NCI-H69 (cell line): ENCODE measurements at places on chromosomes 2 and 18.

DNA sequence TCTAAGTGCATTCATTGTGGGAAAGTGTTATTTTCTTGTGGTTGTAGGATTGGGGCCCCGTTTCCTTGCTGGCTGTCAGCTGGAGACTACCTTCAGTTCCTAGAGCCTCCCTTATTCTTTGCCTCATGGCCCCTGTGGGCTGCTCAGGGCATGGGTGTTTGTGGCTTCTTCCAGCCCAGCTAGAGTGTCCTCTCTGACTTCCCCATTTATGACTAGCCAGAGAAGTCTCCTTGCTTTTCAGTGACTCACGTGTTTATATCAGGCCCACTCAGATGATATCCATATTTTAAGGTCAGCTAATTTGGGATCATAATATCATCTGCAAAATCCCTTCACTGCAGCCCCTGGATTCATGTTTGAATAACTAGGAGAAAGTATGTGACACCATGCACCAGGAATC lies 62.8 kb downstream of the DTNA start:
- DNase-seq, result no peak

DNA sequence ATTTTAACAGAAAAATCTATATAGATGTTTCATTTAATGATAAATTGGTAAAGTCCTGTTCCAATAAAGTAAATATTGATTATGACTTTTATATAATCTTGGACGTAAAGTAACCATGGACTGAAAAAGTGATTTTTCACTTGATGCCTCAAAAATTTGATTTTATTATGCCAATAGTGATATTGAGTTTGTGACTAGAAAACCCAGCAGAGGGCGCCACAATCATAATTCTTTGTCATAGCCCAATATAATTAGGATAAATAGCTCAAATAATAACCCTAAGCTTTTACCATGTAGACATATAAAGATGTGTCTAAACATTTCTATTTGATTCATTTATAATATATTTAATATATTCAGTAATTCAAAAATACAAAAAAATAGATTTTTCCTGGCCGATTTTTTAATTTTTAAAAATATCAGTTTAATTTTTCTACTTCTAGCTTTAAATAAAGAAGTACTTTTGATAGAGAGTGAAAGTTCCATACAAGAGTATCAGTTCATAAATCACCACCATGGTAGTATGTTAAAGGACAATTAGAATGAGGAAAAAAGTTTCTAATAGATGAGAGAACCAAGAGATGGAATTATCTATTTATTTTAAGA lies 30.7 kb downstream of the CAMKMT start:
- DNase-seq, result peak; percentile 71

- DNase-seq, result no peak
These were observed 393.6 kb upstream of the NRP2 start for GRCh38 chr2:205288686-205289085.

GRCh38 chr2:134460583-134460998 lies 206.7 kb downstream of the MGAT5 start:
- peak; percentile 79 for DNase-seq

DNA sequence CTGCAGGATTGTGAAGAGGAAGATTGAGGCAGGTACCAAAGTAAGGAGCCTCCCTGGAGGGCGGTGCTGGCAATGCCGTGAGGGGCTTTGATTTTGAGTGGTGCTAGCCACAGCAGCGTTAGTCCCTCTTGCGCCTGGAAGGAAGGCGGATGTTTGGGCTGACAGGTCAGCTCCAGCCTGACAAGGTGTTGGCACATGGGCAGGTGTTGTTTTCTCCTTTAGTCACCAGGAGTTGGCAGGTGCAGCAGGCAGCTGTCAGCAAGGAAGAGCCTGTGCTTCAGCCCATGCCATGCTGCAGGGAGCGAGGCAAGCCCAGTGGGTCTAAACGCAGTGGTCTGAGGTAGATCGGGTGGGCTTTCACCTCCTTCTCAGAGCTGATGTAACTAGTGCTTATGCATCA lies 8.5 kb downstream of the SEC11C start:
- DNase-seq, result peak; percentile 98

GRCh38 chr2:179861416-179862067 lies at the start of gene ZNF385B:
Gene ZNF385B, minus strand, starts transcription at chr2:179861612.
- DNase-seq, result peak; percentile 63

DNA sequence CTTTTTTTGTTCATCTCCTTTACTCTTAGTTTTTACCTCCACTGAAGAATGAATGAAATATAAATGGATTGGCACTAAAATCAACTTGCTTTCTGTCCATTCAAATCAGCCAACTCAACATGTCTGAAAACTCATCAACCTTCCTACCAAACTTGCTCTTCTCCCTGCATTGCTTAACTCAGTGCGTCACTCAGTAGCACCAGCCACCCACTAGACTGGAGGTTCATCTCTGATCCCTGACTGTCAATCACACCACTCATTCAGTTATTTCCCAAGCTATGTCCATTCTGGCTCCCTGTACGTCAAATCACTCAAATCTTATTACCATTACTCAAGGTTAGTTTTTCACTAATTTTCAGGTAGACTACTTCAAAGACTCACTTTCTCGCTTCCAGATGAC lies 75.2 kb upstream of the RBMS1 start:
- DNase-seq, result no peak

DNA sequence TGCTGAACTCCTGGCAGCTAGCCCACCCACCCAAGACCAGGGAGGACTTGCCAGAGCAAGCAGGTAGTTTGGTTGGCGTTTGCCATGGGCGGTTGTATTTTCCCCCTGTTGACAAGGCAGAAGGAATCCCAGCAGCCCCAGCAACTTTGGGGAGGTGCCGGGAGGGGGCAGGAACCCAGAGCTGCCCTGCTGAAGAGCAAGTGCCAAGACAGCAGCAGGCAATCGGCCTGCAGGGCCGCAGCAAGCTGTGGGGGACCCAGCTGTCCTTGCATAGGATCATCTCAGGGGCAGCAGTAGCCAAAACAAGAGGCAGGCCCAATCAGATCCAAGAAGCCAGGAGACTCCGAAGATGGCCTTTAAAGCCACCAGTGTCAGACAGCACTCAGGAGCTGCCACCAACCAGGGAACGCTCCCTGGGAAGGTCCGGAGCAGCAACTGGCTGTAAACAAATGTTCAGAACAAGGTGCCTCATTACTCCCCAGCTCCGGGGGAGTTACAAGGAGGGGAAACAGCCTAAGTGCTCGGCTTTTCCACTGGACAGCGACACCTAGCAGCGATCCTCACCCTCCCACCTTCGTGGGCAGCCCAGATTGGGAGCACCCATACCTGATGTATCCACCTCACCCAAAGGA lies 2.1 kb downstream of the ST8SIA5 start:
- DNase-seq, result peak; percentile 84

DNA sequence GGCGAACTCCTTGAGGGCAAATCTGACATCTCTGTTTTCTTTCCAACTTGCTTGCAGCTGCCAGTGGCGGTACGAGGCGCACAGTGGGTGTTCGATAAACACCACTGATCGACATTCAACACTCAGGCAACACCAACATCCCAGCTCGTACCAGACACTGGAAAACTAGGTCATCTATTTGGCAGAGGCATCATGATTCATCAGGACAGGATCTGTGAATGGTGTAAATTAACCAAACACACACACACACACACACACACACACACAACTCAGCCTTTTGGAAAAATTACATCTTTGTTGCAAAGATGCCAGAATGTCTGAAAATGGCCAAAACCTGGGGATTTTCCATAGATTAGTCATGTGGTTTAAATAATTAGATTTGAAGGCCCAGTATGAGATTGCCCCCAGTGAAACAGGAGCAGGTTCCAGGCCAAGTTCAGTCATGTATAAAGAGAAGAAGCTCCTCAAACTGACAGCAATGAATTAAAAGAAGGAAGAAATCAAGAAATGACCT lies 150.5 kb upstream of the NCKAP5 start:
- DNase-seq, result peak; percentile 2

DNA sequence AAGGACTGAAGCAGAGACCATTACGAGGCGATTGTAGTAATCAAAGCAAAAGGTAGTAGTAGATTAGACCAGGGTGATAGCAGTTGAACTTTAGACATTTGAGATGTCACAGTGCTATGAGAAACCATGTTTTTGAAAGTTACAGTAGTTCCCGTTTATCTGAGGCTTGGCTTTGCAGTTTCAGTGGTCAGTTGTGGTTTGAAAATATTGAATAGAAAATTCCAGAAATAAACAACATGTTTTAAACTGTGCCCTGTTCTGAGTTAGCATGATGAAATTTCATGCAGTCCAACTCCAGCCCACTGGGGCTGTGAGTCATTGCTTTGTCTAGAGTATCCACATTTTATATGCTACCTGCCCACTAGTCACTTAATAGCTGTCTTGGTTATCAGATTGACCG lies 47.5 kb downstream of the ZNF638 start:
- DNase-seq, result no peak

DNA sequence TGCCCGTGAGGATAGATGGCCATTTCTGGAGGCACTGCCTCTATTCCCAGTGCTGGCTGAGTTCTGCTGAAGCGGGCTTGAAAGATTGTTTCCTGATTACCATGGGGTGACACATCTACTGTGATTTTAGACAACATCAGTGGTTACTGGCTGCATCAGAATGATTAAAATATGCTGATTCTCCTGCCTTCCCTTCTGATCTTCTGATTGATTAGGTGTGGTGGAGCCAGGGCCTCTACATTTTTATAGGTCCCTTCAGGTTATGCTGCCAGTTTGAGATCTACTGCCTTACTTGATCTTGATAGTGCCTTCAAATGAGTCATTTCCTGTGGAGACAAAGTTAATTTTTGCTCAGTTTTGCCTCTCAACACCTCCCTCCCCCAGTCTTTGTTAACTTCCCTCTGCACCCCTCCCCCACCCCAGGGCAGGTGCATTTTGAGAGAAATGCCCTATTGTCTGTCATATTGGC lies 31.6 kb upstream of the SNORC start:
- DNase-seq, result no peak

DNA sequence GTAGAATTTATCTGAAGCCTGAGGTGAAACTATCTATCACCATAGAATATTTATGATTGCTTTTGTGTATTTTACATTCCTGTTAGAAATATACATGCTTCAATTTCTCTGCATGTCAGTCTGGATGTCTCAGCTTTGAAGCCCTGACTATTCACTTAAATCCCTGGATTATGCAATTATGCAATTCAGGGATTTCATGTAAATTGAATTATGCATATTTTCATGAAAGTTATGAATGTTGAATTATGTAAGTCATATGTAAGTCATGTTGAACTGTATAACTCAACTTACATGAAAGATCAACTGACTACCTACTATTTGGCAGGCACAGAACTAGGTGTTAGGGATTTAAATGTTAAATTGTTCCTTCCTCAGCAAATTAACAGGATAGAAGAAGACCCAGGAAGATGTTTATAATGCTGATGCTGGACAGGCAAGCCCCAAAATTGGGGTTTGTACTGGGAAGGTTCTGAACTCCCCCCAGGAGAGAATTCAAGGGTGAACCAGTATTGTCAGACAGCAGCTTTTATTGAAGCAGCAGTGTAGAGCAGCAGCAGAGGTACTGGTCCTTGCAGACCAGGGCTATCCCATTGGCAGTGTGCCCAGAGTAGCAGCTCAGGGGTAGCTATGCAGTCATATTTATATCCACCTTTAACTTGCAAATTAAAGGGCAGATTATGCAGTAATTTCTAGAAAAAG lies 236.5 kb downstream of the ZNF804A start:
- no peak for DNase-seq

- no peak for DNase-seq
These were observed 26.4 kb upstream of the CYTIP start for GRCh38 chr2:157470321-157470720.

DNA sequence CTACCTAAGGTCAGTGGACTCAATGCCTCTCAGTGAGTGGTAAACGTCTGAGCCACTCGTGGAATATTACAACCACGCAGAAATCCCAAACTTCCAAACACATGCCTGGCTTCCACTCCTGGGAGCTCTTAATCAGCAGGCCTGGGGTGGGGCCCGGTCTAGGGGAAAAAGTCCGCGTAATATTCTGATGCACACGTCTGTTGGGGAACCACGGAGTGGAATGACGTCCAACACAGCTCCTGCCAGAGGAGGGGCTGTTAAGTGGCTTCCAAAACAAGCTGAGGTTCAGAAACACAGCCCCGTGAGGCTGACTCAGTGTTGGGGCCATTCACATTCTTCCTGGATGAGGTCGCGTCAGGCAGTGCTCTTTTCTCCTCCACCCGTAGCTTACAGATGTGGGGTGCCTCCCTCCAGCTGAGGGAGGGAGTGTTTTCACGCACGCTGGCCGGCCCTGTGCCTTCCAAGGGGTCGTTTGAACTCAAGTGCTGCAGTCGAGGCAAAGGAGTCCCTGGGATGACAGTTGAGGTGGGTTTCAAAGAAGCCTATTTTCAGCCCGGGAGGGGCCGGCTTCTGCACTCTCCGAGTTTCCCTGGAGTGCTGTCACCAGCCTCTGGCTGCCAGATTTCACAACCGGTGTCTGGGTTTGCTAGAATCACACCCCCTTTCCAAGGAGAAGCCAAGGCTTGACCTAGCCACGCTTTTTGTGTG lies 73.1 kb downstream of the ACKR3 start:
- DNase-seq, result no peak

DNA sequence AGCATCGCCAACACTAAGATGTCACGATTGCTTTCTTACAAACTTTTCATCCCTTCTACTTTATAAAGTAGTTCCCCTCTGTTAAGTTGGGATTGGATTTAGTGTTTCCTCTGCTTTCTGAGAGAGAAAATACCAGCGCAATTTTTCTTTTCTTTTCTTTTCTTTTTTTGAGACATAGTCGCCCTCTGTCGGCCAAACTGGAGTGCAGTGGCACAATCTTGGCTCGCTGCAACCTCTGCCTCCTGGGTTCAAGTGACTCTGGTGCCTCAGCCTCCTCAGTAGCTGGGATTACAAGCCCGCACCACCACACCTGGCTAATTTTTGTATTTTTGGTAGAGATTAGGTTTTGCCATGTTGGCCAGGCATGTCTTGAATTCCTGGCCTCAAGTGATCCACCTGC lies 9.0 kb downstream of the RELCH start:
- no peak for DNase-seq

DNA sequence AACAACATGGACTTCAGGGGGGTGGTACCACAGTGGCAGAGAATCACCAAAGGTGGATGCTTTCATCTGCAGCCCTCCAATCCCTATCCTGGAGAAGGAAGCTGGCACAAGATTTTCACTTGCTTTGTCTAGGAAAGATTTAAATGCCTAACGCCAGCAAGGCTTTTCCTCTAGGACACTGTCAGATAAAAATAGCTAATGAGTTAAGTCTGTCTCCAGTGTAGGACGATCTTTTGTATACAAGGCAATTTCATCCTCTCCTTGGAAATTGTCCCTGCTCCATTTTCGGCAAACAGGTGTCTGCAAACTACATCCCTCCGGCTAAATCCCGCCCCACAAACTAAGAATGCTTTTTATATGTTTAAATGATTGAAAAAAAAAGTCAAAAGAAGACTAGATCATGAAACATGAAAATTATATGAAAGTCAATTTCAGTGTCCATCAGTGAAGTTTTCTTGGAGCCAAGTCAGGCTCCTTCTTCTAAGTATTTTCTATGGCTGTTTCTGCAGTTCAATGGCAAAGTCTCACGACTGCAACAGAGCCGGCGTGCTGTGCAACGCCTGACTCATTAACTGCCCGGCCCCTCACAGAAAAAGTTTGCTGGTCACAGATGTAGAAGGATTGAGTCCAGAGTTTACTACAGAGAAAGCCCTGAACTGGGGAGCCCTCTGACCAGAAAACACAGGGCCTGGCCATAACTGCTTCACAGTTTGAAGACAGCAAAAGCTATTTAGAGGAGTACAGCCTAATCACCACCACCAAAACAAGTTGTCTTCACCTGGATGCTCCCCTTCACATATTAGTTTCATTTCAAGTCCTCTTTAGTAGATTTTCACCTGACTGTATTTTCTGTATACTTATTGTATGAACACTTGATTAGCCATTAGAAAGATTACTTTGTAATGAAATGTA lies 52.3 kb downstream of the PIEZO2 start:
- DNase-seq, result no peak
